ENCODE measurements at places on chromosomes 2 and 18.

DNA sequence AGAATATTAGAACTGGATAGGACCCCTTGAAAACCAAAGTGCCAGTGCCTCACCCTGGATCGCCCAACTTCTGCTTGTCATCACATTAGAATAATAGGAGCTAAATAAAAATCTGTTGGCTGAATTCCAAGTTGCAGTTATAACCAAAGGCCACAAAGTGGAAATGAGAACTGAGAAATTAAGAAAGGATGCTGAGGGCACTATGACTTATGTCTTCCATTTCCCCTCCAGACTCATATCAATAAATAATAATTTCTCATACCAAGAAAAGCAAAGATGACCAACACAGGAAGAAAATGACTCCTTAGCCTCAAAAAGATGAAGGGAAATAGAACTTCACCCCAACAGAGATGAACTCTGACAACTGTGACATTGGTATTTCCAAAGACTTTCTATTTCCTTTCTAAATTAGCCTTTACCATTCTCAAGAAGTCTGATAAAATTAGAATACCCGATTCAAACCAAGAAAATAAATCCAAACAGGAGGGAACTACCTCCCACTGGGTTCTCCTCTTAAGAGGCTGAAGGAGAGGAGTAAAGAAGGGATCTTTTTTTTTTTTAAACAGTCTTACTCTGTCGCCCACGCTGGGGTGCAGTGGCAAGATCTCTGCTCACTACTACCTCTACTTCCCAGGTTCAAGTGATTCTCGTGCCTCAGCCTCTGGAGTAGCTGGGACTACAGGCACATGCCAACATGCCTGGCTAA, 46.5 kb upstream of the EPG5 start:
- no peak for DNase-seq

DNA sequence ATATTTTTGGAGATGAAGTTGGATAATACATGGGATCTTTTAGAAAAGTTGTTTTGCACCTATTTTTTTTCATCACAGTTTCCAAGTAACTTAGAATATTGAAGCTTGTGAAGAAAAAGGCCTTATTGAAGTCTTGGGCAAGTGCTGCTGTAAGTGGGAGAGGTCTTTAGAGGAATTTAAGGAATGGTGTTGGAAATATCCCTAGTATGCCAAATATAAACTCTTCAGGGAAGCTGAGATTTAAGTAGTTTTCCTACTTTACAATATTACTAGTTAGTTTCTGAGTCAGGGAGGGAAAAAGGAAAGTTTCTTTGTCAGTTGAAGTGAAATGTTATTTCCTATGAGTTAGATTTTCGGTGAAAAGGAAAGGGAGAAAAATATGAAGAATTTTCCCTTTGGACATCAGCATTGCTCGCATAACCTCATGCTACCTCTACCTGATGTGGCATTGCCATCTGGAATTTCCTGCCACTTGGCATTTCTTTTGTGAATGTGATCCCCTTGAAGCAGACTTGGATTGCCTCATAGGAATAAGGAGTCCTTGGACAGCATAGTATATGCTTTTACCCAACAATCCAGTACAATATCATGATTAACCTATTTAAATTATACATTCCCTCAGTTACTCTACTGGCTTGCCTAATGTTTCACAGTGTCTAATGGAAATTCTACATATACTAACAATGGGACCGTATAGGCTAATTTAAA, 12.1 kb downstream of the PLEKHH2 start:
- DNase-seq, result no peak

- DNase-seq, result no peak
Measured at GRCh38 chr2:16620590-16620989, 45.0 kb downstream of the CYRIA start.

GRCh38 chr2:9508931-9509330, 34.6 kb downstream of the IAH1 start:
- DNase-seq, result no peak

DNA sequence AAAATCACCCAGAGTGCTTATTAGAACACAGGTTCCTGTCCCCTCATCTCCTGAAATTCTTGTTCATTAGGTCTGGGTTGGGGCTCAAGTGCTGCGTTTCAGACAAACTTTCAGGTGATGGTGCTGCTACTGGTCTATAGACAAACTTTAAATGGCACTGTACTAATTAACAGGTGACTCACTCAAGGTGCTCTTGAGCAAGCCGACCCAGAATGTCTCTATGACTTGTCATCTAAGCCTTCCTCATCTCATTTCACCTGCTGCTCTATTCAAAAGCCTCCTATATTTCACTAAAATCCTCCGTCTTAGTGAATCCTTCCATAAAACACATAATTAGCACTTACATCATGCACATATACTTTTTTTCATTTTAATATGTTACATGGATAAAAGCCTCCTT, 29.9 kb upstream of the STK39 start:
- DNase-seq, result no peak

GRCh38 chr18:22446325-22446724, 28.6 kb upstream of the CTAGE1 start:
- DNase-seq, result no peak

DNA sequence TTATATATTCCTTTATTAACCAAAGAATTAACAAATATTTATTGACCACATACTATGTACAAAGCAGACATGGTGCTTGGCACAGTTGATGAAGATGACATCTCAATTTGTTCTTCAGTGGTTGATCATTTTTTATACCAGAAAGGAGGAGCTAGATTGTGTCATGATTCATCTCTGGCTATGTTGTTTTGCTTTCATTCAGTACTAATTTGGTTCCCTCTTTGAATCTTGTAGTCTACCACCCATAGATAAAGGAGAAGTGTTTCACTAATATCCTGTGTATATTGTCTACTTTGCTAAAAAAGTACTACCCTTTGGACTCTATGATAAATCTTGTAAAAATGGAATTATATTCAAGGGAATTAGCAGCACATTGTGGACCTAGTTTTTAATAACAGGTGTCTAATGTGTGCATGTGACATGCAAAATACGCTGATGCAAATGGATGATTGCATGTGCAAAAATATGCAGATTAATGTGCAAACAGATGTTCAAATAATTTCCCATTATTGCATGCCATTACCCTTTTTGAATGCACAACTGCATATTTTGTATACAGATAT, 313.2 kb upstream of the ZEB2 start:
- no peak for DNase-seq

GRCh38 chr2:193377789-193378188, 1183.1 kb upstream of the TMEFF2 start:
- no peak for DNase-seq

DNA sequence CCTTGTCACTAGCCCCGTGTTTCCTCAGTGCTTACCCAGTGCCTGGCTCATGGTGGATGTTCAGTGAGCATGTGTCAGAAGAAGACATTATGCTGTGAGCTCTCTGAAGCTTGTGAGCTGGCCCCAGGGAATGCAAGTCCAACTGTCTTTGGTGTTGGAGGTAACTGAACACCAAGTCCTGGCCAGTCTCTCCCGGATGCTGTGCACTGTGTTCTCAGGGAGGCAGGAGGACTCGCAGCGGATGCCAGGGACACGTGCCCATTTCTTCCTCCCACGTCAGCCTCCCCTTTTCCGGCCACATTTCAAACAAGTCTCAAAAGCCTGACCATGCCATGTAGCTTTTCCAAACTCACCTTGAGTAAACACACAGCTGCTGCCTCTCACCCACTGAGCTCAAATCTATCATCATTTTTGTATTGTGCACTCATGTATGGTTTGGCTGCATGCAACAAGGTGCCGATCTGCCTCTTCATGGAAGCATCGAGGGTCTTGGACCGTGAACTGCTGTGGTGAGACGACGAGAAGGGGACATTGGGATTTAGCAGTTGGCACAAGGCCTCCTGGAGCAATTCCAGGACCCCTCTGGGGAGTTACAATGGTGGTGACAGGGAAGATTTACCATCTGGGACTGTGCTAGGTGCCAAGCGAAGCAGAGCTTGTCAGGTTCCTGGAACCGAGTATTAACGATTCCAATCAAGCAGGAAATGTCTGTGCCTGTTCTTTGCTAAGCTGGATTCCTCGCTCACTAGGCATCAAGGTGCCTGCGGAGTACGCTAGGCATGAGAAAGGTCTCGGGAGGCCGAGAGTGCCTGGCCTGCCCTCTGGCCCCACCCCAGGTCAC, 44.4 kb upstream of the MGAT4A start:
- DNase-seq, result no peak

GRCh38 chr18:70373042-70373519, 84.2 kb downstream of the SOCS6 start:
- peak; percentile 25 for DNase-seq

- no peak for DNase-seq
Measured at GRCh38 chr18:74937291-74937690, 271.6 kb downstream of the PTGR3 start.

GRCh38 chr2:198004921-198005829, 200.8 kb downstream of the PLCL1 start:
- DNase-seq, result no peak

- DNase-seq, result no peak
Measured at GRCh38 chr2:55560855-55561254, 41.3 kb downstream of the CFAP36 start.

DNA sequence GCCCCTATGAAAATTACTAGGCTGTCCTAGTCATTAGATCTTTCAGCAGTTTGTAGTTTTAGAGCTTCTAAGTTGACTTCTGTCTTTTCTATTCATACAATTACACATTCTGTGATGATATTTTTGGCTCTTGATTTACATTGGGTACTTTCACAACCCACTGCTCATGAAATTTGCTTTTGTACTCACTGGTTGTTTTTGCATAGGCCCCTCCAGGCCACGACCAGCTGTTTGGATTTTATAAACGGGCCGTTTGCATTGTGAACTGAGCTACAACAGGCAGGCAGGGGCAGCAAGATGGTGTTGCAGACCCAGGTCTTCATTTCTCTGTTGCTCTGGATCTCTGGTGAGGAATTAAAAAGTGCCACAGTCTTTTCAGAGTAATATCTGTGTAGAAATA, 193.8 kb downstream of the RPIA start:
- no peak for DNase-seq

- DNase-seq, result no peak
Measured at GRCh38 chr2:26457695-26458364, 20.1 kb downstream of the OTOF start.

GRCh38 chr18:41553716-41554115, 401.3 kb upstream of the PIK3C3 start:
- DNase-seq, result no peak

DNA sequence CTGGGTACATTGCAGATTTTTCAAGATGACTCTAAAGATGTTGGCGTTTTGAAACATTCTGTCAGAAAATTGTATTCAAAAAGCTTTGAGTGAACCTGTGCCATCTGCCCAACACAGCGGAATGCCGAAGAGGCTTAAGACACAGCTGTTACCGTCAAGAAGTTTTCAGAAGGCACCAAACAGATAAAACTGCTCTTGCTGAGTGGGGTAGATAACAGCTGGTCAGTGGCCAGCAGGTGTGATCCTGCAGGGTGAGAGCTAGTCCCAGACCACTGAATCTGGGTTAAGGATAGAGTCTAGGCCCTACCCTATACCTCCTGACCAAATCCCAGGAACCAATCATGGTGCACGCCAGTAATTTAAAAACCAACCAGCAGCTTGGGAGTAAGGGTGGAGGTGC, 60.5 kb upstream of the B3GNT7 start:
- DNase-seq, result no peak

DNA sequence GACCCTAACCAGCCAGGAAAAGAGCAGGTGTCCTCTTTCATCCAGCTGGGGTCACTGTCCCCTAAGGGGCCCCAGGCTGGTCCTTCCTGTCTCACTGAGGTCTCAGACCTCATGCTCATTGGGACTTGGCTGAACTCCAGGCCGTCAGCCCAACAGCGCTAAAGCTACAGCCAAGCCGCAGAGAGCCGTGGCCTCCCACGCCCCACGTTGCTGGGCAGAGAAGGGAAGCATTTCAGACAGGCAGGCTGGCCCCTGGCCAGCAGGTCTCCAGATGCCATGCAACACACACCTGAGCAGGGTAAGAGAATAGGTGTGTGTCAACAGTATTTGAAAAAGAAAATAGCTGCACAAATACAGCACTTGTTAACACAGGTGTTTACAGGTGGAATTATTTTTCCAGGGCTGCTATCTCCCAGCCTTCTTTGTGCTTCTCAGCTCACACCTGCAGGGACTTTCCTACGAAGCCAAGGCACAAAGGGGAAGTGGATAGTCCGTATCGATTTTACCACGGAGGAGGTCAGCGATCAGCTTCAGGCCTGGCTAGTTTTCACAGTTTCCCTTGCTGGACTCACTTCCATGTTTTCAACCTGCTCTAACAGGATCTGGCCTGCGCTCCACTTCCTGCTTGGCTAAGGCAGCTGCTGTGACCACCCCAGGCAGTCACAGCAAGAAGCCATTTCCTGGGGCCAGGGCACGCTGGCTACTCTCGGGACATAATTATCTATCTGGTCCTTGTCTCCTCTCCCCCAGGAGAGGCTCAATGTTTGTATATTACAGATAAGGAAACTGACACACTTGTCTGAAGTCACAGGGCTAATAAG, 156.1 kb upstream of the ID2 start:
- peak; percentile 32 for DNase-seq

Measured in hepatic stellate cell (primary cell).